Hindlimb muscle (tissue), 1 donor: ENCODE measurements at places on chromosomes 12 and 14.

- DNase-seq, result no peak
These were observed 46.7 kb upstream of the EVL start for GRCh38 chr14:100018482-100018881.

- DNase-seq, result no peak
These were observed at the start of gene C3AR1 for GRCh38 chr12:8065991-8066594. Gene C3AR1 (minus strand): TSS chr12:8066359. CDS start chr12:8060185, 6,174 bp downstream.

DNA sequence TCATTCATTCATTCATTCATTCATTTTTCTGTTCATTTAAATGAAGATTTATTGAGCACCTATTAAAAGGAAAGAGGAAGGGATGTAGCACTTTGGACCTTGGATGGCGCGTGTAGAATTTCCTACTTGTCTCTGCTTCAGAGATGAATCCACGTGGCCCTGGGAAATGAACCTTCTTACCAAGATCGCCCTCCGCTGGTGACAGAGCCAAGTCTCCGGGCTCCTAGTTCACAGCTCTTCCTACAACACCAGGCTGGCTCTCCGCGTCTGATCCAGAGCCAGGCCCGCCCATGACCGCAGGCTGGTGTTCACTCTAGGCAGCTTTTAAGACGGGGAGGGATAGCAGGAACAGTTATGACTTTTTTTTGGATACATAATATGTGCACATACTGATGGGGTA is 70.9 kb upstream of the PIWIL1 start:
- DNase-seq, result no peak

DNA sequence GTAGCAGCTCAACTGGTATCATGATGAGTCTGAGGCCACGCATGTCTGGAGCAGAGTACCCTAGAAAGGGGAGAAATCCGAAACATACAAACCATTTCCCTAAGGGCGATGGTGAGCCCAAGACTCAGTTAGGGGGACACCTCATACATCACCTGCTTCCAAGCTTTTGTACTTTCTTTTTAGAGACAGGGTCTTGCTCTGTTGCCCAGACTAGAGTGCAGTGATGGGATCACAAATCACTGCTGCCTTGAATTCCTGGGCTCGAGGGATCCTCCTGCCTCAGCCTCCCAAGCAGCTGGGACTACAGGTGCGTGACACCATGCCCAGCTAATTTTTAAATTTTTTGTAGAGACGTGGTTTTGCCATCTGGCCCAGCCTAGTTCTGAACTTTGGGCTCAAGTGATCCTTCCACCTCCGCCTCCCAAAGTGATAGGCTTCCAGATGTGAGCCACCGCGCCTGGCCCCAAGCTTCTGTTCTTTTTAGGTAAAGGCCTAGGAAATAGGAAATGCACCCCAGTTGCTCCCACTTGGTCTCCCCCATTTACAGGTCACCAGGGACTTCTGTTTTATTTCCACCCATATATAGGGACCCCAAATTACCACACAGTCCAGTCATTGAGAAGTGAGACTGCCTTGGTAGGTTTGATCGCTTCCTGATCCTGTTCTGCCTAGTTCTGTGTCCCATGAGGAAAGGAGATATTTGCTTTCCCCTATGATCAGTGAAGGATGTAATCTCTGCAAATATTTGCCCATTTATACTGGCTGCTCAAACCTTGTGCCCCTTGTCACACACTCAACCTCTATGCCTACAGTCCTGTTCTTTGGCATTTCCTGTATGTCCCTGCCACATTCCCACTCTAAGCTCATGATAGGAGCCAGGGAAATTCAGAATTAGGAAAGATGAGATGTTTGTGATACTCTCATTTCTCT is at the start of gene APOF:
APOF (minus strand) TSS at position 728 of the 930 bp plus-strand sequence; CDS start at position 616, 112 bp downstream.
- DNase-seq, result no peak
